Stimulated activated CD8-positive, alpha-beta memory T cell treated with anti-CD3 and anti-CD28 coated beads, Interleukin-4, amount 100 ng/mL, for 1 hour (primary cell): ENCODE measurements at places on chromosomes 2 and 18.

DNA sequence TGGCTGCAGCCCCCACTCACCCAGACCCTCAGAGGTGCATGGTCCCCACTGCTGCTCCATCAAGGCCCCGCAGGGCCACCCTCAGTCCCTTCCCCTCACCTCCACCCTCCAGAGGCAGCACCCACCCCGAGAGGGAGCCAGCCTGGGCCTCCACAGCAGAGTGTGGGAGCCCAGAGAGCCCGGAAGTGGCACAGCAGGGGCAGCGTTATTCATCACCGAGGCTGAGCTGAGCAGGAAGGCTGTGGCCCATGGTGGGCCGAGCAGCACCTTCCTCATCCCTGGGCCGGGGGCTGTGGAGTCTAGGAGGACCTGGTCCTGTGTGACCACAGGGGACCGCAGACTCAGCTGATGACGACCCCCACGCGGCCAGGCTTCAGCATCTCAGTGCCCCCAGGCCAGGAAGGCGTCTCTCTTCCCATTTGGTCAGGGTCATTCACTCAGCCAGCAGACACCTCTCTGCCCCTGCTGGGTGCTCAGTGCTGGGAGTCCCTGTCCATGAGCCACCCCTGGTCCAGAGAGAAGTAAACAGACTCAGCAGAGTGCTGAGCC lies 258.1 kb downstream of the ATAD2B start:
- DNase-seq = no peak

DNA sequence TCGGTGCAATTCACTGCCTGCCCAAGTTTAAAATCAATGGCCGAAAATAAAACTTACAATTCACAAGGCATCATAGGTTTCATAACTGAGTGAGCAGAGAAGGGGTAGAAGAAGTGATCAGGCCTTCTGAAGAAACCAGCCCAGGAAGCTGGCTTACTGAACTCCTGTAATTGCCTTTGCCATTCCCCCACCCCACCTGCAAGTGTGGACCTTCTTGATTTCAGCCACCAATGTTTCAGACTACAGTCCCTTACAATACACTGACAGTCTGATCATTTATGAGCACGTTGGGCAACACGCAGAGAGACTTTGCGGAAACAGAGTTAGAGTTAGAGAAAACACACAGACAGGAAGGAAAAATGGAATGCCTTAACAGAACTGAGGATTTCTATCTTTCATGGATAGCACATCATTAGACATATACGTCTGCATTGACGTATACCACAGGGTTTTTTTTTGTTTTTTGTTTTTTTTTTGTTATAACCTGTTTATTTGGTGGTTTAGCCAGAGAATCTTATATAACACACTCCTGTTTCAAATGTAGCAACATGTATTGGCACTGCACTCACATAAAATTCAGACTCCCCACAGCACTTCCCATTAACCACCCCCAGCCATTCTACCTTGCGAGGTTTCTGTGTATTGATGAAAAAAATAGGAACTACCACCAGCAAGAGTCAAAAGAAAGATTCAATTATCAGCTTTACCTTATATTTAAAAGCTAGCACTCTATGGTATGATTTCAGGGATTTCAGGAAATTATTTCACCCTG lies 126.4 kb downstream of the CACNB4 start:
- DNase-seq = no peak

- DNase-seq = no peak
These were observed 8.4 kb downstream of the FBXO36 start for GRCh38 chr2:229930656-229931055.

- no peak for DNase-seq
These were observed 105.6 kb upstream of the EPHA4 start for GRCh38 chr2:221677688-221678087.

GRCh38 chr2:117968722-117969121 lies 45.1 kb downstream of the CCDC93 start:
- DNase-seq = no peak

- DNase-seq = no peak
These were observed 84.9 kb upstream of the ZCCHC2 start for GRCh38 chr18:62438018-62438329.

DNA sequence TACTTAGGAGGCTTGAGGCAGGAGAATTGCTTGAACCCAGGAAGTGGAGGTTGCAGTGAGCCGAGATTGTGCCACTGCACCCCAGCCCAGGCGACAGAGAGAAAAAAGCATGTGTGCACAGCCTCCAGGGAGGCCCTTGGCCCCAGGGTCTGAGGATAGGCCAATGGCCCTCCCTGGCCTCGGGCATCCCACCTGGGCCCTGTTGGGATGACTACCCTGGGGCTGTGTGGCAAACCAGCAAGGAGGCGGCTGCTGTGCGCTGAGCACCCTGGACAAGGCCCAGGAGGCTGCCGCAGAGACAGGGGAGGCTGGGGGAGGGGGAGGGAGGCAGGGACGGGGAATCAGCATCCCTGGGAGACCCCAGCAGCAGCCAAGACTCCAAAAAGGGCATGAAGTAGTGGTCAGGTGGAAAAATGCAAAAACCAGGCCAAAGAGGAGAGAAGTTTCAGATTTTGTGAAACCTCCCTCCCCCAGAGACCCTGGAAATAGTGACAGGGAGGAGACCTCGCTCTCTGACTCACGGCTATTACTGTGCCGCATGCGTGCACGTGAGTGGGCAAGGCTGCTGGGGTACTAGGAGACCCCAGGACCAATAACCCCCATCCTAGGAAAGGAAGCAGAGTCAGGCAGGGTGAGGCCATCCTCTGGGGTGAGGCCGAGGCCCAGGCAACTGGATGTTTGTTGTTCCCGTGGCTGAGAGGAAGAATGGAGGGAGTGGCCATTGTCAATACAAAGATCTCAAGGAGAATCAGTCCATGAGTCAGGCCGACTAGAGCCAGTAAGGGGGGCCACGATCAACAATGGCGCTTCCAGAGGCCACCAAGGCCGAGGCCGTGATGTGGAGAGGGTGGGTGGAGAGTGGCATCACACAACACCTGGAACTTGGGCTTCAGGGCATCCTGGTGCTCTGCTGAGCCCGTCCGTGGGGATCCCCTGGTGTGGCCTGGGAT lies 16.0 kb upstream of the B3GNT7 start:
- DNase-seq = no peak
